ENCODE measurements at places on chromosomes 7 and 10. TPM values are rescaled to one million over a fixed set of nuclear protein-coding genes. Genes with fewer than 3 reads are reported as not detected.

GCK gene
- 0.38 TPM for polyA plus RNA-seq

FAM131B gene
- polyA plus RNA-seq = not detected

IQCE gene
- polyA plus RNA-seq = 3.7 TPM

FANK1 gene
- polyA plus RNA-seq = not detected

OR9A2 gene
- polyA plus RNA-seq = not detected

NPC1L1 gene
- not detected for polyA plus RNA-seq

MCM10 gene
- not detected for polyA plus RNA-seq

CCDC71L gene
- polyA plus RNA-seq = 2.6 TPM

KIAA1549 gene
- 0.02 TPM for polyA plus RNA-seq

Data from CD4-positive, alpha-beta memory T cell (primary cell).